ENCODE measurements at places on chromosomes 16 and 17.

DNA sequence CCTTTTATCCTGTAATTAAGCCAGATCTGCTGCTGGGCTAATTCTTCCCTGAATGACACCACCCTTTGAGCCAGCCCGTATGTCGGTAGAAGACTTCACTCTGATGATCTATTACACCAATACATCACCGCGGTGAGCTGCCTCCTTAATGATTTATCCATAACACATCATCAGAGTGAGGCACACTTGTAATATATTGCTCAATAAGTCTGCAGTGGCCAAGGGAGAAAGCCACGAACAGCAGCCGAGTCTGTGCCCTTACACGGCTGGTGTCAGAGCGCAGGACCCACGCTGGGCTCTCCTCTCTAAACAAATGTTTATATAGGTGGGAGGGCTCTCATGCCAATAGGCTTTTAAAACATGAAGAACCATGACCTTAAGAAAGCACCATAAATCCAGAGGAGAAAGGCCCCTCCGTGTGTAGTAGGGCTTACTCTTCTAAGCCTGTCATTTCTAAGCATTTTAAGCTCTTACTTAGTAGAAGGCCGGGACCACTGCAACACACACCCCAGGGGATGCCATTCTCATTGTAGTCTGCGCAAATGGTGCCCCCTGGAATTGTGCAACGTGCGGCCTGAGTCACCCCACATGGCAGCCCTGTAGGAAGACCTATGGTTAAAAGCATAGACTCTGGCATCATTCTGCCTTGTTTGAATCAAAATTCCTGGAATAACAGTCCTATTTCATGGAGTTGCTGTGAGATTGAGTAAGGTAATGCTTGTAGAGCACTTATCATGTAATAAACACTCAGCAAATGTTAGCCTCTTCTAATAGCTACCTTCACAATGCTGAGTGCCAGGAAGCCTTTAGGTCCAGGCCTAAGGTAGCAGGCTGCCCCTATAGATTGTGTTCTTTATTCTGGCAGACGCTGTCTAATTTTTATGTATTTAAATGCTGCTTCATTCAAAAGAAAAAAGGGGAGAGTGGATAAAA lies 26.1 kb downstream of the MRPS23 start:
- DNase-seq, result no peak

- DNase-seq, result no peak
Measured at GRCh38 chr16:75263291-75263962, 12.0 kb upstream of the BCAR1 start.

DNA sequence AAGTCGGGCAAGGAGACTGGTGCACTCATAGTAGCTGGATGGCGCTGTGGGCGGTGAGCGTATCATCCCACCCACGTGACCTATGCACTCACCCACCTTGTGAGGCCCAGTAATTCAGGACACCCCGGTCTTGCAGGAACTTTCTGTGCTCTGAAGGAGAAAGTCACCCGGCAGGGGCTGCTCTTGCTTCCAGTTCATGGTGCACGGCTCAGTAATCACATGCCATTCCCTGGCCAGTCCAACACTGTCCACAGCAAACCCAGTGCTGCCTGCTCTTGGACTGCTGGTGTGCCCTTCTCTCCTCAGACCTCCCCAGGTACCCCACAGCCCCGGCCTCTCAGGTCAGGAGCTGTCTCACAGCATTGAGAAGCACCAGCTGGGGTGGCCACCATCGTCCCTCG lies 16.4 kb upstream of the RHBDF2 start:
- no peak for DNase-seq

- no peak for DNase-seq
Measured at GRCh38 chr17:18004345-18004744, 31.7 kb downstream of the DRC3 start.

DNA sequence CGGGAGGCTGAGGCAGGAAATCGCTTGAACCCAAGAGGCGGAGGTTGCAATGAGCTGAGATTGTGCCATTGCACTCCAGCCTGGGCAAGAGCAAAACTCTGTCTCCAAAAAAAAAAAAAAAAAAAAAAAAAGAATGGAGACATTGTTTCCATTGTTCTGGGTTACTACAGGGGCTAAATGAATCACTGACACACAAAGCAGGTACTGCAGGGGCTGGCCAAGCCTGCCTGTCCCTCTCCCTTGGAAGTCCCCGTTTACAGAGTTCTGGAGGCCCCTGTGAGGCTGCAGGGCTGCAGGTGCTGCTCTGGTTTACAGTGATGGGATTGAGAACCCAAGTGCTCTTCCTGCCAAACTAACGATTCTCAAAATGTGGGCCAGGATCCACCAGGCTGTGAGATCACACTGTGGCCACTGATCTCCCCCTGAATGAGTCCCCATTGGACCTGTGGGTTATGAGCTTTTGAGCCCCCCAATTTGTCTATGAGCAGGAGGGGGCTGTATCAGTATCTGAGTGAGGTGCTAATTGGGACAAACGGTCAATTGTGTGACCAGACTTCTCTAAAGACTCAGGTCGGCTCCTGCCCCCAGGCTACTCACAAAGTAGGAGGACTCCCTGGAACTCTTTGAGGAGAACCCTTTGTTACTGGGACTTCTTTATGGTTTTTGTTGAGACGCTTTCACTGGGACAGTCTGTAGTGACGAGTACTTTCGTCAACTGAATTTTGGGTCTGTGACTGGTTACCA lies 39.0 kb downstream of the DNAH17 start:
- DNase-seq, result no peak

Measured in retinal pigment epithelial cell (primary cell).